ENCODE measurements at places on chromosomes 16 and 17. TPM values are rescaled to one million over a fixed set of nuclear protein-coding genes. Genes with fewer than 3 reads are reported as not detected.
A peak's percentile ranks its signal among the peaks of the same experiment; 100 is the strongest.

- DNase-seq = no peak
Observed at GRCh38 chr17:29358416-29358815, 31.7 kb upstream of the TAOK1 start.

DNA sequence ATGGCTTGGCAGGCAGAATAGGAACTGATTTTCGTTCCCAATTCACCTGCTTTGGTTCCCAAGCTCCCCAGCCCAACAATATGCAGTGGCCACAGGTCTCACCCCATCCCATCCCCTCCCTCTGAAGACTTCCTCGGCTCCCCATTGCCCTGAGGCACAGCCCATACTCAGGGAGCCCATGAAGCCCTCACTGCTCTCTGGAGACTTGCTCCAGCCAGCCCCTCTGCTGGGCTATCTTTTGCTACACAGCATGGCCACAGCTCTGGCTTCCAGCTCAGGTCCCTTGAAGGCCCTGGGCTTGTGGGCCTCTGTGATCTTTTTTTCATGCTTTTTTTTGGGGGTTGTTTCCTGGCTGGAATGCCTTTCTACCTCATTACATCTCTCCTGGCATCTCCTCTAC is 8.5 kb upstream of the RNF222 start:
- no peak for DNase-seq

DNA sequence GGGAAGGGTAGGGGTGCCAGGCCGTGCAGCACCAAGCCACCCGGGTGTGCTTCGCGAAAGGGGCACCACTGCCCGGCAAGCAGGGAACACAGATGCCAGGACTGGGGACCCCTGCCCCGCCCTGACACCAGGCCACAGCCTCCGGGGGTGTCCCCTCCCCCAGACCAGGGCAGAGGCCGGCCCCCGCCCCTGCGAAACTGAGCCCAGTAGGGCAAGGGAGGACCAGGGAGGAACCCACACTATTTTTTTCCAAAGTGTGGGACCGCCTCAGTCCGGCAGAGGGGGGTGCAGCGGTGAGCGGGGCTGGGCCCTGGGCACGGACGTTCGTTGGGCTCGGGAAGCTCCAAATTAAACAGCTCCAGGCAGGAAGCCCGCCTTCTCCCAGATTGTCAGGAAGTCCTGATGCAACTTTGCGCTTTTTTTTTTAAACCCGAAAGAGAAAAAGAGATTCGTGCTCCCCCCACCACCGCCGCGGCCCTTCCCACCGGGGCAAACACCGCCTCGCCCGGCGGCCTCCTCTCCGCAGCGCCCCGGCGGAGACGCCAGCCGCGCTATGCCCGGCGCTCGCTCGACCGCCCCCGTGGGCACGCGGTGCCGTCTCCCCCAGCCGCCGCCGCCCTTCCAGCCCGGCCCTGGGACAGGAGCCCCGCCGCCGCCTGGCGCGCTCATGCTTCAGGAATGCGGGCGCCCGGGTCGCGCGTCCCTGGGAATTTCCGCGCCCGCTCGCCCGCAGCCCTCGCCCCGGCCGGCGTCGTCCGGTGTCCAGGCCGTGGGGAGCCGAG is 755 bp downstream of the PIEZO1 start:
- DNase-seq = peak; percentile 64

DNA sequence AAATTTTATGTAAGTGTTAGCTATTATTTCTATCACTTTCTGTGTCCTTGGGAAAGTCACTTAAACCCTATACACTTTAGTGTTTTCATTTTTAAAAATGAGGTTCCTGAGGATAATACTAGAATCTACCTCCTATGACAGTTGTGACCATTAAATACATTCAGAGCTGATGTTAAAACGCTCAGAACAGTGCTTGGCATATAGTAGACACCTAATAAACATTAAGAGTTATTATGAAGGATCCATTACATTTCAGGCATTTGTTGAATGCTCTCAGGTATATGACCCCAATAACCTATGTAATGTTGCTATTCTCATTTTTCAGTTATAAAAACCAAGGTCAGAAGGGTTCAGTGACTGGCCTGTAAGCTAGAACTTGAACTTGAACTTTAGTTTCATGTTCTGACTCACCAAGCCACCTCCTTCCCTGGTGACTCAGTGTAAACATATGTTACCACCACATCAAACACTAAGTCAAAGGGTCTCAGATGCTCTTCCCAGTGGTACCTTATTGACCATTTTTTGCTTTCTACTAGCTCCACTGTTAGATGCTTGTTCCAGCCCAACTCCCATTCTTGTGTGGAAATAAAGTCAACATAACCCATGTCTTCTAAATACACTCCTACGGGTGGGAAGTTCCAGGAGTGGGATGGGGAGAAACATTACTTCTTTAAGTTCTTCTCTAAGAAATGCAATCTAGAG is 47.6 kb downstream of the HSD17B2 start:
- DNase-seq = peak; percentile 14

NTN3 gene
- total RNA-seq = not detected

Data from MG63 (cell line).